ENCODE measurements at places on chromosomes 6 and 20.

GRCh38 chr6:10237298-10238038 lies 177.4 kb downstream of the TFAP2A start:
- DNase-seq, result no peak

GRCh38 chr20:36792422-36792821 lies 18.9 kb upstream of the DSN1 start:
- DNase-seq, result no peak

GRCh38 chr6:157761926-157762325 lies 61.1 kb upstream of the SNX9 start:
- no peak for DNase-seq

- DNase-seq, result no peak
These were observed 68.6 kb downstream of the BCKDHB start for GRCh38 chr6:80174900-80175572.

GRCh38 chr6:128521282-128521632 lies 858 bp upstream of the PTPRK start:
- no peak for DNase-seq

DNA sequence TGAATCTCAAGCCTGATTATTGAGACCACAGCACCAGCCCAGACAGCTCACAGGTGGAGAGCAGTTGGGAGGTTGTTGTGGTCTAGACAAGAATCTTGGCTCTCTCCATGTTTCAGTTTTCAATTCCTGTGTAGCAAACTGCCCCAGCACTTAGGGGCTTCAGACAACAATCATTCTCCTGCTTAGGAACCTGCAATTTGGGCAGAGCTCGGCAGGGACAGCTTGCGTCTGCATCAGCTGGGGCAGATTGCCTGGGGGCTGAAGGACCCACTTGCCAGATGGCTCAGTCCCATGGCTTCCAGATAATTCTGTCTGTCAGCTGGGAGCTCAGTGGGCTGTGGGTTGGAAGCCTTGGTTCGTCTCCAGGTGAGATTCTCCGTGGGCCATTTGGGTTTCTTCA lies 6.9 kb downstream of the TGM6 start:
- no peak for DNase-seq

GRCh38 chr6:133641104-133641503 lies 247.8 kb upstream of the TCF21 start:
- DNase-seq, result no peak

DNA sequence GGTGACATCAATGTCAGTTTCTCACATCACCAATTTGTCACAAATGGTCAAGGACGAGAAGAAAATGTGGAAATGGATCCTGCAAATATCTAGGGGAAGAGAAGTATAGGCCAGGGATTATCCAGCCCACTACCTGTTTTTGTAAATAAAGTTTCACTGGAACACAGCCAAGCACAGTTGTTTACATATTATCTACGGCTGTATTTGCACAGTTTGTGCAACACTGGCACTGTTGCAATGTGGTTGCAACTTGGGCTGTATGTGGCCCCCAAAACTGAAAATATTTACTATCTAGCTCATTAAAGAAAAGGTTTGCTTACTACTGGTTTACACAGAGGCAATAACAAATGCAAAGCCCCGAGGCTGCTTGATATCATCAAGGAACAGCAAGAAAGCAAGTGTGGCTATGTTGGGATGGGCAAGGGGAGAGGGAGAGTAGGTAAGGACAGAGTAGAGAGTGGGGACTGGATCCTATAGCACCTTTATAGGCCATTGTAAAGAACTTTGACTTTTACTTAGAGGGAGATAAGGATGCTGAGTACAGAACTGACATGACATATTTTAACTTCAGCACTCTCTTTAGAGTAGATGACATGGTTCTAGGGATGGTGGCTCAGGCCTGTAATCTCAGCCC lies 11.8 kb upstream of the STXBP5 start:
- DNase-seq, result no peak

GRCh38 chr6:107215334-107215733 lies 100.0 kb upstream of the BEND3 start:
- DNase-seq, result no peak

- peak; percentile 59 for DNase-seq
These were observed 5.6 kb upstream of the TFB1M start for GRCh38 chr6:155319902-155320301.

GRCh38 chr6:52233975-52234823 lies 10.1 kb downstream of the IL17F start:
- no peak for DNase-seq

- no peak for DNase-seq
These were observed 217.0 kb downstream of the ADGRG6 start for GRCh38 chr6:142518761-142519160.

DNA sequence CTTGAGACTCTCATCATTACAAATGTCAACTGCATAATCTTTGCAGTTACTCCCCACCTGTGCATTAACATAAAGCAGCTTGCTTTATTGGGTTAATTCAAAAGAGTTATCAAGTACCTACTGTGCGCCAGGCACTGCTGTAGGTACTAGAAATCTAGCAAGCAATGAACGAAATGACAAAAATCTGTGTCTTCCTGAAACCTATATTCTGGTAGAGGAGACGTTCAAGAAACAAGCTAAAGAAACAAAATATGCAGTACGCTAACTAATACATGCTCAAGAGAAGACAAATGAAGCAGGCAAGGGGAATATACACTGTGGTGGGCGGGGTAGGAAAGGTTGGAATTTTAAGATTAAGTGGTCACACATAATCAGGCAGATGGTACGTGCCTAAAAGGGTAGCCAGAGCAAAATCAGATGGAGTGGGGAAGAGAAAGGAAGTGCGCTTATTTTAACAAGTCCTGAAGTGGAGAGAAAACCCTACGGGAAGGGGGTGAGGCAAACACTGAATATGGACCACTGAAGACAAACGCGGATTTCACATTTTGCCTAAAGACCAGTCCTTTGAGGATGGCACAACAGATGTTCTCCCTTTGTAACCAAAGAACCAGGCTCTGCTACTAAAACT lies 1.2 kb downstream of the ELOVL2 start:
- DNase-seq, result no peak

DNA sequence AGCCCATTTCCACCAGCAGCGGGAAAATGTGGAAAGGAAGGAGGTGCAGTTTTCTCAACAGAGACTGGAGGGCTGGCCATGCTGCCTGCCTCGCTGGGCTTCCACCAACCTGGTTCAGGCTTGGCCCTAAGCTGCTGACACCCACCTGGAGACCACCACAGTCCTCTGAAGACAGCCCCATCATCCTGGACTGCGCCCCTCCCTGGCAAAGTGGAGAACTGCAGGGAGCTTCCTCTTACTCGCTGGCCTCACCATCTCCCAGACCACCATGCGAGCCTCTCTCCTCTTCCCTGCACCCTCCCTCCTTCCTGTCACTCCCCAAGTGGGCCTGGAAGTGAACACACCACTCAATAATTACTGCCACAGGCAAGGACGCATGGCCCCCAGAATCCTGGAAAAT lies 71.5 kb downstream of the PSMG4 start:
- DNase-seq, result no peak

All from CD14-positive monocyte (primary cell).